ENCODE measurements at places on chromosomes 11 and 22.
A peak's percentile ranks its signal among the peaks of the same experiment; 100 is the strongest.

DNA sequence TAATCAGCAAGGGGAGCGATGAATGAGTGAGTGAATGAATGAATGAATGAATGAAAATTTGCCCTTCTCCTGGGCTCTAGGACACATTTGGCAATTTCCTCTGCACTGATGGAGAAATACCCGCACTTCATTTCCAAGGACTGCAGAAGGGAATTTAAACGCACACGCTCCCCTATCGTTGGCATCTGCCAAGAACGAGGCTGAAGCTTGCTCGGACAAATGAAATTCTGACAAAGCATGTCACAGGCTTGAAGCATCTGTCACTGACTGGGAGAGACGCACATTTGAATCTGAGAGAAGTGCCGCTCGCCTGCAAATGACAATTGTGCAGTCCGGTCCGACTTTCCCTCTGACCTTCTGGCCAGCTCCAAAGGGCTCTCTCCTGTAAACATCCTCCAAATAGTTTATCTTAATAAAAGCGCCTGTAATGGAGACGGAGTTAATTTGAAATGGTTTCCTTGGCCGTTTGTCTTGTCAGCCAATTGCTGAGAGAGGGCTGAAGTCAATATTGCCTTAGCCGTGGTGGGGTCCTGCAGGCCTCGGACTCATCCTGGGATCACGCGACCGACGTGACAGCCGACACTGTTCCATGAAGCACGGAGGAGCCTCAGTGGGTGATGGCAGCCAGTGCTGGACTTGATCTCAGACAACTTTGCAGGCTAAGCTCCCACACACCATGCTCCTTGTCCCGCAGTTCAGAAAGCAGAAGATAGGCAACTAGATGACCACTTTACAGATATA is 260.7 kb downstream of the MN1 start:
- DNase-seq = no peak

GRCh38 chr11:122354025-122354697 is 238.1 kb upstream of the BLID start:
- DNase-seq = no peak

DNA sequence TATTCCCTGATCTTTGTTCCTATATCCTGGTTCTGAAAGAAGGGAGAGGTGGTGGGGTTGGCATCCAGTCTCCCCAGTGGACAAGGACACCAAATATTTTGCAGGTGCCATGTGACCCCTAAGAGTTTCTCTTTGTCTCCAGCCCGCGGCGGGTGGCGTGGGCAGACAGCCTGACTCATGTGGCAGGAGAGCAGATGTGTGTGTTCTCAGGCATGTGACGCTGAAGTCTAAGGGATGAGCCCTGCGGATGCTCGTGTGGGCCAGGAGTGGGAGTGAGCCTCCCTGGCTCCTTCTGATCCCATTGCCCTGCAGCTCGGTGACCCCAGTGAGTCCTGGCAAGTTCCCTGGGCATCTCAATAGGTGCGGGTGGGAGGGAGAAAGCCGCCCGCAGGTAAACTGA is 94.8 kb upstream of the TBCEL start:
- peak; percentile 38 for DNase-seq

DNA sequence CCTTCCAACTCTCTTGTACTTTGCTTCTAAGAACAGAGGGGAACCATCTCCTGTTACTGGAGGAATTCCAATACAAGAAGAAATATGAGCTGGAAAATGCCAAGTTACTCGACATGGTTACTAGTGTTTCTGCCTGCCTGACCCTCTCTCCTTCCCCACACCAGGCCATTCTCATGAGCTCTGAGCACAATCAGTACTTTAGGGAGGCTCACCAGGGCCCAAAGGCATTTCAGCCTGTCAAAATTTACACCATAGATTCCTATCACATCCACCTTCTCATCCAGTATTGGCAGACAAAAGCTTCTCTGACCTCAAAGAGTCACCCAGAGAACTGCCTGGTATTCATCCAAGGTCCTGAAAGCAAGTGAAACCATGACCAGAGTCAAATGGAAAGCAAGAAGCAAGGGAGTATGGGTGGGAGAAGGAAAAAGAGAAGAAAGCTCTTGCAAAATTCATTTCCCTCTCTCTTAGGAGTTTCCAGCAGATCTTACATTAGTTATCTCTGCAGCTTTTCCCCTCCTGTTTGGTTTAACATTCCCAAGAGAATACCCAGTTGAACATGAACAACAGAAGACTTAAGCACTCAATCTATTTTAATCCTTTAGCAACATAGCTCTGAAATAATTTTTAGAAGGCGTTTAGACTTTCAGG is 58.7 kb upstream of the NCAM1 start:
- DNase-seq = no peak

- DNase-seq = no peak
Observed at GRCh38 chr11:8832571-8833260, 78.3 kb upstream of the AKIP1 start.

DNA sequence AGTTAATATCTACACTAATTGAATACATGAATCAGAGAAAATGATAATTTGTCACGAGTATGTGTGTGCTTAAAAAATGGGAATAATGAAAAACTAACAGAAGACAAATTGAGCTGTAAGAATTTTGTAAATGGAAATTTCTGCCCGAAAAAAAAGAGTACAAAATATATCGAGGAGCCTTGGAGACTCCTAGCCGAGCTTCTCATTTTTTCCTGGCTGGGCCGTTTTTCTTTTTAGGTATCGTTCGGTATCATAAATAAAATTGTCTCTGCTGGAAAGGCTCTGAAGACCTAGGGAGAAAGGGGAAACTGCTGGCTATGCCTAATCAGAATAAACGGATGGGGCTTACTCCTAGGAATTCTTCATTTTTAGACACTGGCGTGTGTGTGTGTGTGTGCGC is 227.2 kb upstream of the RAG2 start:
- DNase-seq = no peak

GRCh38 chr11:69342588-69343330 is 48.8 kb downstream of the MYEOV start:
- DNase-seq = no peak

GRCh38 chr11:117612177-117612576 is 184.8 kb downstream of the DSCAML1 start:
- DNase-seq = no peak

GRCh38 chr11:86984701-86985100 is 29.5 kb upstream of the FZD4 start:
- DNase-seq = no peak

DNA sequence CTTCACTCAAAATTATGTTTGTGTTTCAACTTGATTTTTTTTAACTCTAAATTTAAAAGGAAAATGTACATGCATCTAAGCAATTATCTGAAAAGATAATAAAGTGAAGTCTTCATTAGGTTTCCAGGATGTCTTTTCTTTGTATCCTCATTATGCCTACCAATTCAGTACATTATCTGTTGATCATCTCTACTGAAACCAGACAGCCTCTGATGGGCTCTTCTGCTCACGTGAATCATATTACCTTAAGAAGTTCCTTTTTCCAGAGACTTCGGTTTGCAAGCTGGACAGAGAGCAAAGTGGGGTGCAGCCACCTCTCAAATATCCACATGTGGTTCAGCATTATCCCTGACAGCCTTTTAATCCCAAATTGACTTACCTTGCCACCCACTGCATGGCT is 158.4 kb downstream of the CADM1 start:
- DNase-seq = no peak

DNA sequence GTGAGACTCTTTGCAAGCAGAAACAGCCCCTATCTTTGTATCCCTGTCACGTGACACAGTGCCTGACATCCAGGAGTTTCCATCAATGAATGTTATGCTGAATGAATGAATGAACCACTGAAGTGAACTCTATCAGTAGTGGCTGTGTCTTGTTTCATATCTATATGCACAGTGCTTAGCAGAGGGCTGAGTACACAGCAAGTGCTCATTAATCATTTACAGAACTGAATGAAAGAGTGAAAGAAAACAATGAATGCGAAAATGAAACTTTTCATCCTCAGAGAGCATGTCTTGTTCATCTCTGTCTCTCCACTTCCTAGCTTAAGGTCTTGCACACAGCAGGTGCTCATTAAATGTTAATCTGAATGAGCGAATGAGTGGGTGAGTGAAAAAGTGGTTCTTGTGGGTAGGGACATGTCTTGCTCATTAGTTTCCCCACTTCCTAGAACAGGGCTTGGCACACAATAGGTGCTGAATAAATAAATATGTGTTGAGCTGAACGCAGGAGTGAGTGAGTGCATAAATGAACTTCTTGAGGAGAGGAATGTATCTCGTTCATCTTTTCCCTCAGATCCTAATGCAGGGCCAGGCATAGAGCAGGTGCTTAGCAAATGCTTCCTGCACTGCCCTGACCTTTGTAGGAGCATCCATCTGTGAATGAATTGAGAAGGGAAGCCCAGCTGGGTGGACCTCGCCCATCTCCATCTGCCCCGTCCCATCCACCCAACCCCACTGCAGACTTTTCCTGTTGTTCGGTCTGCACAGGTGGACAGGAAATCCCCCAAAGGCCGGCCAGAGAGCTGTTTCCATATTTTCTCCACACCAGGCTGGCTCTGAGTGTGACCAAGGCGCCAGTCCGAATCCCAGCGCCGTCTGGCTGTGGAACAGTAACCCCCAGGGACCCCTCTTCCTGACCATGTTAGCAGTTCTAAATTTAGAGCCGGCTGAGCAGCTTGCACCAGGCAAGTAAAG is 113.4 kb upstream of the CRYBB3 start:
- DNase-seq = no peak

DNA sequence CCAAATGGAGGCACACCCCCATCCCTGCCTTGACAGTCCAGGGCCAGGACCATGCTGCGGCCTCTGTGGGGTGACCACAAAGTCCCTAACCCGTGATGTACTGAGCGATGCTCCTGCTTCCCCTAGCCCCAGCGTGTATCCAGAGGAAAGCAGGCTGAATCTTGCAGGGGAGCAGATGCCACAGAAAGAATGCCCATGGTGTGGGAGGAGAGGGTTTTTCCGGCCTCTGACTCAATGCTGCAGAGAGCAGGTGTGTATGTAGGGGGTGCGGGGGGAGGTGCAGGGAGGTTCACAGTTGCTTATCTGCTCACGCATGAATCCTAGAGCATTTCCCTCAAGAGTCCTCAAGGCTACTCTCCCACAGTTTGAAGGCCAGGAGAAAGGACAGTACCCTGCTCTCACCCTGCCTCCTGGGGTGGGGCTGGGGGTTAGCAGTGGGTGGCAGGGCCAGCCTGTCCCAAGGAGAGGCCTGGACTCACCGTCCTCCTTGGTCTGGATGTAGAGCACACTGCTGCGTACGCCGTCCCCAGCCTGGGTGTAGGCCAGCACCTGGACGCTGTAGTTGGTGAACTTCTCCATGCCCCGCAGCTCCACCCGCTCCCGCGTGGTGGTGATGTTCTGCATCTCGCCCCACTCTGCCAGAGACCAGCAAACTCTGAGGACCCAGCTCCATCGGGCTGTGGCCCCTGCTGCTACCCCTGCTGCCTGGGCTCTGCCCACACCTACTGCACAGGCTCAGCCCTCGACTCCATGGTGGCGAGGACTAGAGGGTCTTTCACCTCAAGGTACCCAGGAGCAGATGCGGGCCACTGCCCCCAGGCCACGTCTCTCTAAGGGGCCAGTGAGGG is 130.8 kb downstream of the CEP164 start:
- DNase-seq = no peak

DNA sequence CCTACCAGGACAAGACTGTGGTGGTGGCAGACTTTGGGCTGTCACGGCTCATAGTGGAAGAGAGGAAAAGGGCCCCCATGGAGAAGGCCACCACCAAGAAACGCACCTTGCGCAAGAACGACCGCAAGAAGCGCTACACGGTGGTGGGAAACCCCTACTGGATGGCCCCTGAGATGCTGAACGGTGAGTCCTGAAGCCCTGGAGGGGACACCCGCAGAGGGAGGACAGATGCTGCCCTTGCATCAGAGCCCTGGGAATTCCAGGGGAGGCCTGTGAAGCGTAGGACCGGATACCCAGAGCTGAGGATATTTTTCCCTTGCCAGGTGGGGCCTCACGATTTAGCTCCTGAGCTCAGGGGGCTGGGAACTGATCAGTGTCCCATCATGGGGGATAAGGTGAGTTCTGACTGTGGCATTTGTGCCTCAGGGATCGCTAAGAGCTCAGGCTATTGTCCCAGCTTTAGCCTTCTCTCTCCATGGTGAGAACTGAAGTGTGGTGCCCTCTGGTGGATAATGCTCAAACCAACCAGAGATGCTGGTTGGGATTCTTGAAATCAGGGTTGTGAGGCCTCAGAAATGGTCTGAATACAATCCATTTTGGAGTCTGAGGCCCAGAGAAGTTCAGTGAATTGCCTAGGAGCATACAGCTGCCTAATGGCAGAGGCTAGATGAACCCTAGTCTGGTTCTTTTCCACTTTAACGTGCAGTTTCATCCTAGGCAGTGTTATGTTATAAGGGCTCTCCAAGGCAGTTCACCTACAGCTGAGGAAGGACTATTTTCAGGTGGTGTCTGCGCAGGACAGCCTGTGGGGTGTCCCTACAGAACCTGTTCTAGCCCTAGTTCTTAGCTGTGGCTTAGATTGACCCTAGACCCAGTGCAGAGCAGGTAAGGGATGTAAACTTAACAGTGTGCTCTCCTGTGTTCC is 19.5 kb downstream of the PIK3IP1 start:
- peak; percentile 80 for DNase-seq

GRCh38 chr22:31650391-31650790 is 11.6 kb downstream of the PISD start:
- DNase-seq = no peak

DNA sequence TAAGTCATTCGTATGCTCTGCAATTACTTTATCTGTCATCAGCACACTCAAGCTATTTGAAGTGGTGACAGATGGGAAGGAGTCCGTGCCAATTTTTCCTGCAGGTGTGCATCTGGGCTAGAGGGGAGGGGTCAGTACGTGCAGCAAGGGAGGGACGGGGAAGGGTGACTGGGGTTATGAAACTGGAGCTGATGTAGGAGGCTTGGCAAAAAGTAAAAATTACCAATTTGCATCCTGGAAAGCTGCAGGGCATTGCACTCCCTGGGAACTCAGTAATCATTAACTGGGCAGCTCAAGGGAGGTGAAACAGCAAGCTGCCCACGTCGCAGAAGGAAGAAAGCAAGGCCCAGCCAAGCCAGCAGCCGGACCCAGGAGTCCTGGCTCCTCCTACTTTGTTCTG is 87.1 kb upstream of the TMEM45B start:
- DNase-seq = no peak

- peak; percentile 35 for DNase-seq
Observed at GRCh38 chr11:35178873-35179272, 39.9 kb downstream of the CD44 start.

DNA sequence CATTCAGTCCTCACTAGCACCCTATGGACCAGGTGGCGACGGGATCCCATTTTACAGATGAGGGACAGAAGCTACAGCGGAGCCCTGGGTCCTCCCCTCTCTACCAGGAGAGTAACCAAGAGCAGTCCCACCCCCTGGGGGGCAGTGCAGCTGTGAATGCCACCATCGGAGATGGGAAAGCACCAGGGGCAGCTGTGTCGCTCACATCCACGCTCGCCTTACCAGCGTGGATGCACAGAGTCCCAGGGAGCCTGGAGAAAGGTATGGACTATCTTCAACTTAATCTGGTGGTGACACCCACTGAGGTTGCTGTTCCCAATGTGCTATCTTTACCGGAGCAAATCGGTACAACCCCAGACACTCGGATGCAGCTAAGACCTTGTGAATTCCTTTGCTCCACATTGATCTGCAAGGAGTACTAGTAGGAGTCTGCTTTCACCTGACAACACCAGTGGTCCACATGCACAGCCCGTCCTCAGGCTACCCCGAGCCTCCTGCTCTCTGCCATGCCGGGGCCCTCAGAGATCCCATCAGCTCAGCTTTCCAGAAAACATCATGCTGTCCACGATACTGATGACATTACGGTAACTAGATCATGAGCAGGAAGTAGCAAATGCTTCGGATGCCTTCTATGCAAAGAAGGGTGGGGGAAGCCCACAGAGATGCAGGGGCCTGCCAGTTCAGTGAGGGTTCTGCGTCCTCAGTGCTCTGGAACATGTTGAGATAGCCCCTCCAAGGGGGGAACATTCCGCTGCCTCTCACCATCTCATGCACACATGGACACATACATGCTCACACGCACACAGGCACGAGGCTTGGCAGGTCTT is 126.0 kb downstream of the CTTN start:
- DNase-seq = no peak

Data from Ammon's horn (tissue), 1 donor.